ENCODE measurements at places on chromosomes 12 and 14.

- DNase-seq, result no peak
These were observed 15.9 kb downstream of the ATP6V1D start for GRCh38 chr14:67343601-67344230.

DNA sequence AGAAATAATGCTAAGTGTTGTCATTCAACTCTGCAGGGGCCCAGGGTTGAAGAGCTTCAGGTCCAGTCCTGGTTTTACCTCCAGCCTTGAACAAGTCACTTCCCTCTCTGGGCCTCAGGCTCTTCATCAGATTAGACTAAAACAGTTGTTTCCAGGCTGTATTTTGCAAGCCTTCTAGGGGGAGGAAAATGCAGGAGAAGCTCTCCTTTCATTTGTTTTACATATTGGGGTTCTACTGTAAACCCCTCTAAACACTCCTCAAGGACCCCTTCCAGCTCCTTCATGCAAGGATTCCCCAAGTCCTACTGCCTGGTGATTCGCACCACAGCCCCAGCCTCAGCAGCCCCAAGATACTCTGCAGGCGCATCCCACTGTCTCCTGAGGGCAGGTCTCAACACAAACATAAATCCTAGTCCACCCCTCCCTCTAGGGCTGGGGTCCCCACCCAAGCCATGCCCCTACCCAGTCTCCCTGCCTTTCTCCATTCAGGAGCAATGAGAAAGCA is 2.7 kb downstream of the SDR9C7 start:
- peak; percentile 50 for DNase-seq

- no peak for DNase-seq
These were observed 1.3 kb downstream of the BHLHE41 start for GRCh38 chr12:26123482-26123980.

DNA sequence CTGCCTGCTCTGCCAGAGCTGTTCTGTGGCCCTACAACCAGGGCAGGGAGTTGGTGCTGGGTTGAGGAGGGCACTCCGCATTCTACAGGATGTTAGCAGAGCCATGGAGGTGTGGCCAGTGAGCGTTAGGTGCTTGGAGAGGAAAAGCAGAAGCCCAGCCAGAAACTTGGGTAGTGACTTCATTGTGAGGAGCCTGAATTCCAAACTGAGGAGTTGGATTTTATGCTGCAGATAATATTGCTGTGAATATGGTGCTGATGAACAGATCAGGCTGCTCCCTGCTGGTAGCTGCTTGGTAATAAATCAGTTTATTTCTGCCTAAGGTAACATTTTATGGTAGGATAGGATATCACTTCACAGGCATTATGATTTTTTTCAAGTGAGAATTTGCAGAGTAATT is 7.1 kb upstream of the CCDC175 start:
- DNase-seq, result no peak

DNA sequence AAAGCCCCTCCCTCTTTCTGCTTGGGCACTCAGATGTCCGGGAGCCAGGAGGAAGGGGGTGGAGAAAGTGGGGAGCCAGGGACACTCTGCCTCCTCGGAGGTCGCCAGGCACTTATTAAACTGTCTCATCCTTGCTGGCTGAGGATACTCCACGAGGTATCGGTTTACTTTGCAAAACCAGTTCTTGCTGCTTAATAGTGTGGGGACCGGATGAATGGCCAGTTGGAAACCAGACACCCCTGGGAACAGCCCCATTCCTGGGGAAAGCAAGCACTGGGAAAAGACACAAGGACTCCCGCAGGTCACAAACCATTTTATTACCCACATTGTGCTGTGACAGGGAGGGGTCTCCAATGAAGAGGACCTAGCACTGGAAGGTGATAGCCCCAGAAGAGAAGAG is 34.2 kb downstream of the CCDC88C start:
- no peak for DNase-seq

GRCh38 chr12:119182701-119183493 is 4.2 kb downstream of the HSPB8 start:
- DNase-seq, result no peak

DNA sequence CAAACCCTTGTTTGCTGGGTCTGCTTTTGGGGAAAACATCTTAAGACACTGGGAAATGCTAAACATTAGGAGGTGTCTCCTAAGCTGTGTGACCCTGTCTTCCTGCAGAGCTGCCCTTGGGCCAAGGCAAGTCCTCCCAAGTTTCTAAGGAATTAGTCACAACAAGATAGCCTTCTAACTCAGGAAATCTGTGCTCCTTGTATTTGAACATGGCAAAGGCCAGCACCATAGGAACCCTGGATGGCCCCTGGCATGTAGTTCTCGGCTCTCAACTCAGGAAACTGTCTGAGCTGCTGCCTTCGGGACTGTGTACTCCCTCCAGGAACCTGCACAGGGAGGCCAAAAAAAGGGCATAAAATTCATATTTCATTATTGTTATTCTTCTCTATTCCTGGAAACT is 37.6 kb upstream of the LTBP2 start:
- DNase-seq, result no peak

GRCh38 chr14:50901361-50901760 is 29.5 kb downstream of the ABHD12B start:
- no peak for DNase-seq

DNA sequence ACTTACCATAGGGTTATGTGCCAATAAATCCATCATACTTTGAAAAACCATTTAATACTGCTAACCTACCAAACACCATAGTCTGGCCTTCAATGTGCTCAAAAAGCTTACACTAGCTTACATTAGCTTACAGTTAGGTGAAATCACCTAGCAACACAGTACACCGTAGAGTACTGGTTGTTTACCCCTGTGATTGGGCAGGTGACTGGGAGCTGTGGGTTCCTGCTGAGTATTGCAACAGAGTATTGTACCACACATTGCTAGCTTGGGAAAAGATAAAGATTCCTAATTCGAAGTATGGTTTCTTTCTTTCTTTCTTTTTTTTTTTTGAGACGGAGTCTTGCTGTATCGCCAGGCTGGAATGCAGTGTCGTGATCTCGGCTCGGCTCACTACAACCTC is 5.6 kb downstream of the ATP5MC2 start:
- no peak for DNase-seq

- no peak for DNase-seq
These were observed 18.3 kb downstream of the LEMD3 start for GRCh38 chr12:65187665-65188064.

DNA sequence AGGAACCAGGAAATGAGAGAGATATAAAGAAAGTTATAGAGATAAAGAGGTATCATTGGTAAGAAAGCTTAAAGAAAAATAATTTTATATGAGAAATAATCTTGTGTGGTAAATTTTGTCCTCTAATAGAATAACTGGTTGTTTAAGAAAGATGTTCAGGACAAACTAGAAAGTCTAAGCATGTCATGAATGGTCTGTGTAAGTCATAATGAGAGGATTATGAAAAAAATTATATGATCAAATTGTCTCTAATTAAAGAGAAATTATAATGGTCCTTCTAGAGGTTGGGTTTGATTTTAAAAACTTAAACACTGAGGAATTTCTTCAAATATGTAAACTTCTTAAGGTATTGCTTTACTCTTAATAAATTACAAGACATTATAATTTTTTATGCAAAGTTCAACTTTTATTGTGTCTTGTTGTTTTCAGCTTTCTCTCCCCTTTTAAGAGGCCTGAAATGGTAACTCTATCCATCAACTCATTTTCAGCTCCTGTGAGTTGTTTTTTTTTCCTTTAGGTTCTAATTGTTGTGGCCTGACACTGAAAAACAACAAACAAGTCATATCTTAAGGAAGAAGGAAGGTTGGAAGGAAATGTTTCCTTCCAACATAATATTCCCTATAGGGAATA is 88.2 kb upstream of the CNOT2 start:
- DNase-seq, result no peak

DNA sequence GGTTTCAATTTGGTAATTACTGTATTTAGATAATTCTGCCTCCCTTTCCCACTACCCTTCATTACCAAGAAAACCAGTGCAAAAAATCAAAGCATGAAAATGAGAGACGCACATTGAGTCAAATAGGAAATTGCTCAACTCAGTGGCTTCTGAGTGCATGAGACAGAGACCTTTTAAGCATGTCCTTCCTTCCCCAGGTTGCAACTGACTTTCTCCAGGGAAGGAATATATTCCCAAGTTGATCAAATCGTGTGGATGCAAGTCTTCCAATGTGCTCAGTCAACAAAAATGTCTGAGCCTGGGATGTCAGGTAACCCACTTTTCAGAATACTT is 12.9 kb downstream of the BMP4 start:
- DNase-seq, result no peak

DNA sequence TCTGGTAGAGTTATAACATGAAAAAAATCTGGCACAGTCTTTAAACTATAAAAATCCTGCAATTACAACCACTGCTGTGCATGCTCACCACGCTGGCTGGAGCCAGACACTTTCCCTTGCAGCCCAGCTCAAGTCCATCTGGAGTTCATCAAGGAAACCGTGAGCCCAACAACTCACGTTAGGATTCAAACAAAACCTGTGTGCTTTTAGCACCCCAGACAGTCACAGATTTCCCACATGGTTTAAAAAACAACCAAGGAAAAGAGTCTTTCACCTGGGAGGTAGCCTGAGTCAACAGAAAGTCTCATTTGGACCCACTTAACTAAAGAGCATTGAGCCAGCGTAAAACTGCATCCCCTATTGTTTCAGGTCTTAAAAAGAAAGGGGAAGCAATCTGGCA is 4.7 kb downstream of the LRIG3 start:
- DNase-seq, result no peak

DNA sequence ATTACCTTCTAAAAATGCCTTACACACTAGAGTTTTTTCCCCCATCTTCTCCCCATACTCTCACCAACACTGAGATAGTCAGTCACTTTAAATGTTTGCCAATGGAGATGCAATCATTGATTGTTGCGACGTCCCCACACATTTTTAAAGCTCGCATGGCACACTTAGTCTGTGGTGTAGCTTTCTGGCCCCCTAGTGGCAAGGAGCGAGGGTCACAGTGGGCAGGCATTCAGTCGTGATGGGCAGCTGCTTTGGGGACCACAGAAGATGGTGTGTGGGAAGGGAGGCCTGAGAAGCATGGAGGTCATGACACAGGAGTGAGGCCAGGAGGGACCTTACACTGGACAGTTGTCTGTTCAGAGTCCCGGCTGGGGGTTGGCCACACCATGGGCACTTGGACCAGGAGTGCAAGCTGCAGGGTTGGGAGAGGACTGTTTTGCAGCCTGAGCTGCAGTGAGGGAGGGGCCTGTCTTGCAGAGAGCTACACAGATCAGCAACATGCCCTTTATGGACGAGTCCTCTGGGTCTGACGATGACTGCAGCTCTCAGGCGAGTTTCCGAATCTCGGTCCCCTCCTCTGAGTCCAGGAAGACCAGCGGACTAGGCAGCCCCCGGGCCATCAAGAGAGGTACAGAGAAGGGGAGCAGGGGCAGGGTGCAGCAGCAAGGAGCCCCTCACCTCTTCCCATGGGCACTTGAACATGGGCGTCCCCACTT is 28.6 kb downstream of the PIGH start:
- DNase-seq, result peak; percentile 62

DNA sequence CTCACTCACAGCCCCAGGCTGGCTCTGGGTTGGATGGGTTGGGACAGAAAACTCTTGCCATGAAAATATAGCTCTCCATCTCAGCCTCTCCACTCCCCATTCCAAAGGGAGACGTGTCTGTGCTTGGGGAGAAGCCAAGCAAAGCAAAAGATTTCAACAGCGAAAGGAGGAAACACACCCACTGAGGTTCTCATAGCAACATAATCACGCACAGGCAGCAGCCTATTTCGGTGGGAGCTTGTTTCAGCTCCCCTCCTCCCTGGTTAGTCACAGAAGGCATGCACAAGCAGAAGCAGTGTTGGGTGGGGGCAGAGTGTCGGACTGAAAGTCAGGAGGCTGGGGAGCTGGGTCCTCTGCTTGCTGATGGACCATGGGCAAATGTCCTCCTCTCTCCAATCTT is 1.9 kb upstream of the PRMT8 start:
- DNase-seq, result no peak

DNA sequence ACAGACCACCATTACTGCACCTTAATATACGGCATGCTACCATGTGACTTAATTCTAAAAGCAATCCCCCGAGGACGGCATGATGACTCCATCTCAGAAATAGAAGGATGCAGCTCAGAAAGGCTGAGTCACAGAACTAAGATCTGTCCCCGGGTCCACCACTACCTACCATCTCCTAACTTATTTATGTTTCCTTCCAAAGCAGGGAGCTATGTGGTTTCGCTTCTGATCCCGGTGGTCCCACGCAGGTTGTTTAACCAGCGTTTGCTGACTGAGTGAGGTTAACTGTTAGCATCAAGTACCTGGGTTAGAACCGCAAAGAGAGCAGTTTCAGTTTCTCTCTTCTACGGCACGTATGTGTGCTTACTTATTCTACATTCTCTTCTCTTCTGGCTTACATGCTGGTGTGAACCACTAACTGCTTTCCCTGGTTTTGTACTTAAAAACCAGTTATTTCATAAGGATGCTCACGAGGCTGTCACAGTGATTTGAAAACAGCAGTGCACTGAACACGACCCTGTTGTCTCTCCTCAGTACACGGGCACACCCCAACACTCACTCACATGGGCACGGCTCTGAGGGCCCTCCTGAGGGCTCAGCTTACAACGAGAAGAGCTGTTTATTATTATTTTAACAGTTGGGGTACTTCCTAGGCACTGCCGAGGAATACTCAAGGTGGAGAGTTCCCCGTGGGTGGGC is 66.7 kb downstream of the CCDC88C start:
- DNase-seq, result no peak

DNA sequence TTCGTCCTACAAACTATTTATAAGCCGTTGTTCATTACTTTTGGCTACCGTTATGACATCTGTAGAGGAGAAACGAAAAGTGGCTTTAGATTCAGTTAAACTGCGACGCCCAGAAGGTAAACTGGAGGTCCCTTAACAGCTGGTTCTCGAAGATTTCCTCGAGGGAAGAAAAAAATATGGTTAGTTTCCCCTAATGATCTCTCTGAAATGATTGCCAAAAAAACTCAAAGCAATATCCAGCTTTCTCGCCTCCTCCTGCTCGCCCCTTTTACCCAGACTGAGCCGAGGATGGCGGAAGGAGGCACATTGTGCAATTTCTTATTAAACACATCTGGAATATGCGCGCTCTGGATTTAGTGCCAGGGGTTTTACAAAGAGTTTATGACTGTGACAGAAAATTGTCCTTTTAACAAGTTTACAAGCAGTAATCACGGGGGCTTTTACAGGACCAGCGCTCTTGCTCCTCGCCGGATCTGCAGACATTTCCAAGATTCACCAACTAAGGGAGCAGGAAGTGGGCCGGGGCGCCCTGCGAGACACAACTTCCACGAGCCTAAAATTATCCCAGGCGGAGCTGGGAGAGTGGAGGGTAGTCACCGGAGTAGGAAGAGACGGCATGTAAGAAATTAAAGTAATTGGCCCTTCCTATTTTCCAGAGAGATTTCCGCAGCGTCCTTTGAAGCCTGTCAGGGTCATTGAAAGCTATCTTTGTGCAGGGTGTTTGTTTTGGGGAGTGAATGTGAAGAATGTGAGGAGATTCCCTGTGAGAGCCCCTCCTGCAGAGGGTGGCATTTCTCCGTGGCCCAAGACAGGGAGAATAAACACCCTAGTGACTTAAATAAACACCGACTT is 5.6 kb downstream of the SIX1 start:
- no peak for DNase-seq

Data from hematopoietic multipotent progenitor cell treated with erythropoietin and hydrocortisone succinate and interleukin-3 and kit ligand, for 17 days (in vitro differentiated cells).